Upper lobe of left lung (tissue), 6 donors: ENCODE measurements at places on chromosomes 1 and 21. TPM values are rescaled to one million over a fixed set of nuclear protein-coding genes. Genes with fewer than 3 reads are reported as not detected.

The CFHR4 gene
- total RNA-seq: not detected

The SPRR1A gene
- not detected for total RNA-seq

The GBP1 gene
- 59.7 TPM for total RNA-seq

The HSPA13 gene
- total RNA-seq: 4.0 TPM

The FNDC7 gene
- not detected for total RNA-seq

The PNRC2 gene
- 127 TPM for total RNA-seq

The PLPPR4 gene
- total RNA-seq: 1.3 TPM

The TCP10L gene
- not detected for total RNA-seq

The RIMKLA gene
- 10.4 TPM for total RNA-seq

The HCRTR1 gene
- not detected for total RNA-seq

The MAB21L3 gene
- 0.30 TPM for total RNA-seq

The FHAD1 gene
- 14.6 TPM for total RNA-seq

The HHAT gene
- 4.7 TPM for total RNA-seq

The NR1I3 gene
- total RNA-seq: not detected

The OPRD1 gene
- total RNA-seq: not detected

The FAM72B gene
- total RNA-seq: 1.4 TPM

The CHAF1B gene
- total RNA-seq: 0.91 TPM

The MYBPH gene
- 0.39 TPM for total RNA-seq

The ASCL5 gene
- not detected for total RNA-seq

The PTGS2 gene
- total RNA-seq: 23.9 TPM
